ENCODE measurements at places on chromosomes 1 and 21.

DNA sequence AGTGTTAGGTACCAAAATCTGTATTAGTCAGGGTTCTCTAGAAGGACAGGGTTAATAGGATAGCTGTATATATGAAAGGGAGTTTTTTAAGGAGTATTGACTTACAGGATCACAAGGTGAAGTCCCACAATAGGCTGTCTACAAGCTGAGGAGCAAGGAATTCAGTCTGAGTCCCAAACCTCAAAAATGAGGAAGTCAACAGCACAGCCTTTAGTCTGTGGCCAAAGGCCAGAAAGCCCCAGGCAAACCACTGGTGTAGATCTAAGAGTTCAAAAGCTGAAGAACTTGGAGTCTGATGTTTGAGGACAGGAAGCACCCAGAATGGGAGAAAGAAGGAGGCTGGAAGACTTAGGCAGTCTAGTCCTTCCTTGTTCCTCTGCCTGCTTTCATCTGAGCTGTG lies 487.5 kb upstream of the CHRM3 start:
- peak; percentile 47 for DNase-seq

- DNase-seq: no peak
Measured at GRCh38 chr1:161676958-161677689, 14.2 kb downstream of the FCGR2B start.

DNA sequence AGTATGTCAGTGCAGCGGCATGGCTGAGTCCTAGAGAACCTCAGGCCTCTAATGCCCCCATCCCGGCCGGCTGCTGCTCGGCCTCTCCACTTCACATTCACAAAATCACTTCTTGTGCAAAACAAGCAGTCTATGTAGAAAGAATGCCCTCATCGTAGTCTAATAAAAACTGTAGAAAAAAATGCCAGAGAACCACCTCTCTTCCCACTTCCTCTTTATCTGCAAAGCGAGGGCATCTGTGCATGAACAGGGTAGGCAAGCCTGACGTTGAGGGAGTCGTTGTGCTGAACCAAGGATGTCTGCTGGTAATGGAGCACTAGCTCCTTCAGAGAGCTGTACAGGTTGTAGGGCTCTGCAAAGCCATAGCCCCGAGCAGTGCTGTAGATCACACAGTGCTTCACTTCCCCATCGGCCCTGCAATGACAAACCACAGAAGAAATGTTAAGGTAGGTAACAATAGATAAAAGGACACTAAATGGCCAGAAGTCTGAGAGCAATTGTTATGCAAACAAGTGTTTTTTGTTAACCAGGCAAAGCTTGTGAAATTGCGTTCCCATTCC lies 88.9 kb downstream of the PIK3R3 start:
- no peak for DNase-seq

- DNase-seq: peak; percentile 47
Measured at GRCh38 chr1:45018599-45019230, 6.7 kb downstream of the UROD start.

GRCh38 chr1:116711263-116711840 lies 42.9 kb upstream of the CD2 start:
- no peak for DNase-seq

DNA sequence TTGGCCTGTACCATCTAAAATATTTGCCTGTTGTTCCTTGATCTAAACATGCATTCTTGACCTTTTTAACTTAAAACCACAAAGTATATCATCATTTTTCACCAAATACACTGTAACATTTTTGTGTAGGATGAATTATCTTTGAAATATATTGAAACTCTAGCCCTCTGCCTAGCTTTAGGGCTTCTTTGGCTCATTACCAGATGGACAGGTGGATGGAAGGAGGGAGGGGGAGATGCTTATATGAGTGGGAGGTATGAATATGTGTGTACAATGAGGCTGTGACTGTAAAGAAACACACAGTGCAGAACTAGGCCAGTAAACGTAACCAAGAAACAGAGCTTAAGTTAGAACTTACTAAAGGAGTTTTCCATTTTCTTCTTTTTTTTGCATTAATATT lies 118.5 kb downstream of the ESRRG start:
- no peak for DNase-seq

- DNase-seq: no peak
Measured at GRCh38 chr1:17060306-17060749, 6.5 kb upstream of the SDHB start.

- no peak for DNase-seq
Measured at GRCh38 chr21:28834335-28835238, 158.1 kb downstream of the LTN1 start.

GRCh38 chr1:32890516-32891240 lies 4.4 kb downstream of the HPCA start:
- no peak for DNase-seq

DNA sequence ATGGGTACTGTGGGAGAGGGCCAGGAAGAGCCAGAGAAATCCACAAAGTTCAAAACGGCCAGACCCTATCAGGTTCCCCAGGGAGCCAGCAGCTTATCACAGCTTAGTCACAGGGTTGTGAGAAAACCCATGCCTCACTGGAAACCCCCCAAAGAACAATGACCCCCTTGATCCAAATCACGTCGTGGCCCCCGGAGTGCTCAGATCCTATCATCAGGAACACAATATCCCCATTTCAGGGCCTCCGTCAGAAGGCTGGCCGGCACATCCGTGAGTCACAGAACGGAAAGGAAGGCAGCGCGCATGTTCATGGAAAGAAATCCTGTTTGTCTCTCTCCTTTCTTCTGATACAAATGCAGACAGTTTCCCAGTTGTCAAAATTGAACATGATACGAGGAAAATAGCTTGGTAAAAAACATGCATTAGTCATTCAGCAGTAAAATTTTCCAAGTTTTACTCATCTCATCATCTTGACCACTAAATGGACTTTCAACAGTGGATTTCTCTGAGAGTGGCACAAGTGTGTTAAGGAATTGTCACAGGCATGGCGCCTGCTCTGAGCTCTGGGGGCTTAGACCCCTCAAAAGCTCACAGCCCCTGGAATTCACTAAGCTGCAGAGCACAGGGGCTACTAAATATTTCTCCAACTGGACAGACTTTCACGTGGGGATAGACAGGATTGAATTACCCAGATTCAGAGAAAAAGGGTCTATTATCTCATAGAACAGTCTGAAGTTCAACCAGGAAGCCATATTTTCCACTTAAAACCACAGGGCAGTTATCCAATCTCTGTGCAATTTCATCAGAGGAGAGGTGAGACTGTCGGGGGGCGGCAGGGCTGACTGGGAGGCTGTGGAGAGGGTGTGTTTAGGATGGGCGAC lies 124.8 kb downstream of the RIPK4 start:
- peak; percentile 93 for DNase-seq

GRCh38 chr21:16058896-16059295 lies 329.1 kb downstream of the USP25 start:
- DNase-seq: no peak

- no peak for DNase-seq
Measured at GRCh38 chr1:211549092-211549711, 29.8 kb downstream of the SLC30A1 start.

DNA sequence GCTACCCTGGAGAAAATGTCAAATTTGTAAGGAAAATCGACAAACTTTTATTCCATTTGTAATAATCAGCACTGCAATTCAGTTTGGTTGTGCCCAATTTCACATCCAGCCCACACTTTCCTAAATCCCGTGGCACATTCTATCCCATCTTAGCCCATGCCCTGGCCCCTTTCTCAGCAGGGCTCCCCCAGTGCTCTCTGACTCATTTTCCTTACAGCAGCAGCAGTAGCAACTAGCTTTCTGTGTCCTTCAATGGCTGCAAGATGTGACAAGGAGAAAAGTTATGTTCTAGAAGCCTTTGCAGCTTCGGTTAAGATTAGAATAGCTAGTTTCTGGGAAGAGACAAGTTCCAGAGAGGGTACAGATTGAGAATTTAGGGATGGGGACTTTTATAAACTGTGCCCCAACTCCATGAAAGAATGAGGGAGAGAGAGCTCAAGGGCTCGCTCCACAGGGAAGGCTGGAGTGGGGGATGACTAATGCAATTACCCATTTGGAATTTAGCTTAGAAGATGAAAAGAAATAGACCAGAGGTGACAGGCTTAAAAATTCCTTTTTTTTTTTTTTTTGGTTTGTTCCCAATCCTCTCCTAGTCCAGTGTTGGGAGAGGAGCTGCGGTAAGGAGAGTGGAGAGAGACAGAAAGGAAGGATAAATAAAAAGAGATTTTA lies 47.0 kb upstream of the POU2F1 start:
- DNase-seq: peak; percentile 64

DNA sequence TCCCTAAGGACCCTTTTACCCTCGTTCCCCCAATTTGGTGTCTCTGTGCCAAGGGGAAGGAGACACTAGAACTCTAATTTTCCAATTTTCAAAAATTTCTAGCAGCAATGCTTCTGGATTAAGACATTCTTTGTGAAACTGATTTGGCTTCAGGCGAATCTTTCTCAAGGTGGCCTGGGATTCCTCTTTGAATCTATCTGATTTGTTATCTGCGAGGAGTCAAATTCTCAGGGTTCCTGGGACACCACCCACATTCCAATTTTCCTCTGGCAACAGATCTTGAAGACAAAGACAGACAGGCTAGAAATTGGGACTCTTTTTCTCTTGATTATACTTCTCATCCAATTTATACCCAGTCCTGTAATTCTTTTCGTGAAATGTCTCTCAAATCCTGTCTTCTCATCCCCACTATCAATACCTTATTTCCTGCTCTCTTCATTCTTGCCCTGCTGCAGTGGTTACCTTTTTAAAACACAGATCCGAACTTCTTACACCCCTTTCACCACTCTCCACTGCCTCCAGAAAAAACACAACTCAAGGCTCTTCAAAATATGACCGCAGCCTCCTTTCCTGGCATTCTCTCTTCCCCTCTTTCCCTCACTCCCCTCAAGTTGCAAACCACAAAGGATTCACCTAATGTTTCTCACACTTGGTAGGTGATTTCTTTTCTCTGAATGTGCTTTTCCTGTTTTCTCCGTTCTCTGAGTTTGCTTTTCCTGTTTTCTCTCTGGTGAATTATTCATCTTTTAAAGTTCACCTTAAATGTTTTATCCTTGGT lies 2.7 kb upstream of the MPZL1 start:
- no peak for DNase-seq

- no peak for DNase-seq
Measured at GRCh38 chr1:228036701-228037231, 30.0 kb downstream of the WNT3A start.

DNA sequence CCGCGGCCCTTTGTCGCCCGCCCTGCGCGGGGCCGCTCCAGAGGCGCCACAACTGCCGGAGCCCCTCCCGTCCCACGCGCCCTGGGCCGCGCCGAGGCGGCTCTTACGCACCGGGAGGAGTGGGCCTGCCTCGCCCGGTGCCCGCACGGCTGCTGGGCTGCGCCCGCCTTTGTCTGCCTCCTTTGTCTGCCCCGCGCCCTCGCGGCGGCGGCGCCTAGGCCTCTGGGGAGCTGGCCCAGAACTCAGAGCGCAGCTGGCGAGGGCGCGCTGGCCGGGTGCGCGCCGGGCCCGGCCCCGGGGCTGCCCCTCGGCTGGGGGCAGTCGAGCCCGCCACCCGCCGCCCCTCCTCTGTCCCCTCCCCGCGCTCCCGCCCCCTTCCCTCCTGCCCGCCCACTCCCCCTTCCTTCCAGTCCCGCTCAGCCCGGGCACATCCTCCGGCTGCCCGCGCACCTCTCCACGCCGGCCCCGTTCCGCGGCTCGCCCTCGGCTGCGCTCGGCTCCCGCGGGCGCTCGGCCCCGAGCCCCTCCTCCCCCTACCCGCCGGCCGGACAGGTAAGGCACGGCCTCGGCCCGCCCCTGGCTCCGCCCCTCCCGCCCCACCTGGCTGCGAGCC lies at the start of gene DRAXIN:
TSS of gene DRAXIN (plus strand) at position 409 of the 613 bp plus-strand sequence. CDS start 14,549 bp downstream, outside the sequence.
- no peak for DNase-seq

DNA sequence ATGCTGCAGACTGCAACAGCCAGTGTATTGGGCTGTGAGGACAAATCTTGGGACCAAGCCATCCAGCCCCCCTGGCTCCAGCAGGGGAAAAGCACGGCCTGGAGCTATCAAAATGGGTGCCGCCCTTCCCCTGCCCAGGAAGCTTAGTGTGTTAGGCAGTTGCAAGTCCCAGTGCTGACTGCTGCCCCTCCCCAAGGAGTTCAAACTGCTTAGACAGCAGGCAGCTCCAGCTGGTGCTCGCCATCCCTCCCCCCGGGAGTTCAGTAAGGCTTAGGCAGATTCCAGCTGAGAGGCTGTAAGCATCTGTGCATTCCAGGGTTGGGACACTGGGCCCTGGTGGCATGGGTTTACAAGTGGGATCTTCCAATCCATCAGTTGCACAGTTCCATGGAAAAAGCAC lies 579.6 kb upstream of the NR5A2 start:
- DNase-seq: peak; percentile 5

DNA sequence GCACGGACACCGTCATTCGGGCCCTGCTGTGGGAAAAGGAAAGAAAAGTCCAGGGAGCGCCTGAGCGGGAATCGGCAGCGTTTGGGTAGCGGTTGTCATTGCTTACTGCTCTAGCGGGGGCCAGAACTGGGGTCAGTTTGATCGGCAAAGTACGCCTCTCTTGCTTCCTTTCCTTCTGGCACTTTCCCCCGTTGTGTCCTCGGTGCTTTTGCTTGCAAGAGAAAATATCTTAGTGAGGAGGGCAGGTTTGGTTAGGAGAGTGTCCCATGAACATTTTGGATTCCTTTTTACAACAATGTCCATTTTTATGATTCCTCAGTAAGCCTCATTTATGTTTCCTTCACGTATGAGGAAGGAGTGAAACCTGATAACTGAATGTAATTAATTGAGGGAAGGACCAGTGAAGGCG lies 670 bp downstream of the ST3GAL3 start:
- peak; percentile 42 for DNase-seq

- DNase-seq: peak; percentile 43
Measured at GRCh38 chr1:225670806-225671733, 18.1 kb upstream of the ENAH start.

GRCh38 chr1:85580872-85581801 lies 576 bp downstream of the CCN1 start:
- peak; percentile 86 for DNase-seq

DNA sequence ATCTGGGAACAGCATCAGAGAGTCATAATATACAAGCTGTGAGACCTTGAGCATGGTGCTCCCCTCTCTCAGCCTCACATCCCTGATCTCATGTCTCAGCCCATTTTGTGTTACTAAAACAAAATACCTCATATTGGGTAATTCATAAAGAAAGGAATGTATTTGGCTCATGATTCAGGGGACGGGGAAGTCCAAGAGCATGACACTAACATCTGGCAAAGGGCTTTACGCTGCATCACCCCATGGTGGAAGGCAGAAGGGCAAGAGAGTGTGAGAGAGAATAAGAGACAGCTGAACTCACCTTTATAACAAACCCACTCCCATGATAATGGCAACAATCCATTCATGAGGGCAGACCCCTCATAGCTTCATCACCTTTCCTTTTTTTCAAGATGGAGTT lies 36.5 kb downstream of the RNASEL start:
- DNase-seq: no peak
